GM10248 (cell line): ENCODE measurements at places on chromosomes 11 and 22.

GRCh38 chr22:30079952-30080533, at the start of gene HORMAD2:
HORMAD2 (plus strand) TSS chr22:30080464; CDS start chr22:30093953, 13,489 bp downstream.
- DNase-seq, result peak; percentile 31

DNA sequence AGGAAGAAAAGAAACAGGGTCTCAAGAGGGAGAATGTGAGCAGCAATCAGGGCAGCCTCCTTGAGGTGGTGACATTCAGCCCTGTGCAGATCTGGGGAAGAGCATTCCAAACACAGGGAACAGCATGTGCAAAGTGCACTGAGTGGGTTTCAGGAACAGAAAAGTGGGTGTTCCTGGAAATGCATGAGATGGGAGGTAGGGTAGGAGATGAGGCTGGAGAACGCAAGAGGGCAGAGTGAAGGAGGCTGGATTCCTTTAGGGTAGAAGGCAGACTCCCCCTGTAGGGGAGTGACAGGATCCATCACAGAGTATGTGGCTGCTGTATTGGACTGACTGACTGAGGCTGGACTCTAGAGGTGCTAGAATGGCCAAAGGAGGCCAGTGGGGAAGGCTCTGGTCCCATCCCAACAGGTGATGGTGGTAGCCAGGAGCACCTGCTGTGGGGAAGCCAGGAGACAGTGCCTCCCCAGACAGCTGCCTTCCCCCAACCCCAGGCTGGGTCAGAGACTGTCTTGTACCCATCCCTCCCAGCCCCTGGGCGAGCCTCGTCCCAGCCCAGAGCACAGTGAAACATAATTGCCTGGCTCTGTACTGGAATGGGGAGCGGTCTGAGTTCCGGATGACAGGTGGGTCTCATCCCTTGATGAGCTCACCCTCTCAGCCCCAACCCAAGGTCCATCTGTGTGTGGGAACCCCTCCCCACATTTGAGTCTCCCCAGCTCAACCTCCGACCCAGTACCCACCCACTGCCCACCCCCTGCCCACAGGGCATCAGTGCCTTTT, 419.4 kb downstream of the MN1 start:
- no peak for DNase-seq

DNA sequence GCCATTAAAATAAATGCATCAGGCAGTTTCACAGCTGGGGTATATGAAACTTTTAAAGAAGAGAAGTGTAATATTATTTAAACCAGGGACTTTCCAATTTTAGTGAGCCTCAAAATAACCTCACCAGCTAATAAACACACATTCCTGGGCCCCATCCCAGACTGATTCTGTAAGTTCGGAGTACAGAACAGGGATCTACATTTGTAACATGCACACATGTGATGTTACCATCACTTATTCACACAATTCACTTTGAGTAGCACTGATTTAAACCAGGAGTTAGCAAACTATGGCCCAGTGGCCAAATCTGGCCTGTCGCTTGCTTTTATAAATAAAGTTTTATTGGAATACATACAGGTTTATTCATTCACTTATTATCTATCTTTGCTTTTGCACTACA, 62.0 kb downstream of the STK33 start:
- DNase-seq, result peak; percentile 38

- DNase-seq, result no peak
Observed at GRCh38 chr11:118705791-118706545, 26.5 kb upstream of the TREH start.

- DNase-seq, result no peak
Observed at GRCh38 chr11:68040957-68041591, 2.2 kb downstream of the TCIRG1 start.

- peak; percentile 25 for DNase-seq
Observed at GRCh38 chr11:123137431-123138224, 57.4 kb downstream of the CLMP start.

DNA sequence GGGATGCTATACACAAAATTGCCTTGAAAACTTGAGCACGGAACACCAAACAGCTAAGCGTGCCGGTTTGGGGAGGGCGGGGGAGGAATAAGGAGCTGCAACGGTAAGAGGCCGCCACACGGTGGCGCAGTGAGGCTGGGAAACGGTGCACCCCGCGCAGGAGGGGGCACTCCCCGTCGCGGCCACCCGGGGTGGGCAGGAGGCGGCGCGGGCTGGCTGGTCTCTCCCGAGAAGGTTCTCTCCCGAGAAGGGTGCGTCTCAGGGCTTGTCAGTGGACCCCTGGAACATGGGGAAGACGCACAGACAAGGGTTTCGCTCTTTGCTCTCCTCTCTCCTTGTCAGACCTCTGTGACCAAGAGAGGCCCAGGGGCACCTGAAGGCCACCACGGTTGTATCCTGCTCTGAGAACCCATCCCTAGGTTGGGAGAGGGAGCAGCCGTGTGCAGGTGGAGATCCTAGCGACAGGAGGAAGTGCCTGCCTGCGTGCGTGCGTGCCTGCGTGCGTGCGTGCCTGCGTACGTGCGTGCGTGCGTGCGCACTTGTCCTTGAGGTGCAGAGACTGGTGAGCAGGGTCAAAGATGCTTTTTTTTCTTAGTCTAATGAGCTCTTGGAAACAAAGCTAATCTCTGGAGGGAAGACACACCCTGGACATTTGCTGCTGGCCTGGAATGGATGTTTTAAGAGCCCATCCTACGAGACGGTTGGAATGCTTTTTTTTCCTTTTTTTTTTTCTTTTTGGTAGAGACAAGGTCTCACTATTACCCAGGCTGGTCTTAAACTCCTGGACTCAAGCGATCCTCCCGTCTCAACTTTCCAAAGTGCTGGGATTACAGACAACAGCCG, 18.1 kb upstream of the JAM3 start:
- DNase-seq, result peak; percentile 86

GRCh38 chr11:47003180-47003877, 66.8 kb downstream of the CSTPP1 start:
- no peak for DNase-seq

- DNase-seq, result no peak
Observed at GRCh38 chr11:78160557-78160956, 21.1 kb upstream of the ALG8 start.

GRCh38 chr22:43895986-43896645, 4.3 kb upstream of the PNPLA5 start:
- DNase-seq, result no peak

- DNase-seq, result peak; percentile 24
Observed at GRCh38 chr11:108788565-108789199, 123.8 kb downstream of the DDX10 start.

GRCh38 chr22:42714768-42715390, 5.8 kb downstream of the A4GALT start:
- no peak for DNase-seq

DNA sequence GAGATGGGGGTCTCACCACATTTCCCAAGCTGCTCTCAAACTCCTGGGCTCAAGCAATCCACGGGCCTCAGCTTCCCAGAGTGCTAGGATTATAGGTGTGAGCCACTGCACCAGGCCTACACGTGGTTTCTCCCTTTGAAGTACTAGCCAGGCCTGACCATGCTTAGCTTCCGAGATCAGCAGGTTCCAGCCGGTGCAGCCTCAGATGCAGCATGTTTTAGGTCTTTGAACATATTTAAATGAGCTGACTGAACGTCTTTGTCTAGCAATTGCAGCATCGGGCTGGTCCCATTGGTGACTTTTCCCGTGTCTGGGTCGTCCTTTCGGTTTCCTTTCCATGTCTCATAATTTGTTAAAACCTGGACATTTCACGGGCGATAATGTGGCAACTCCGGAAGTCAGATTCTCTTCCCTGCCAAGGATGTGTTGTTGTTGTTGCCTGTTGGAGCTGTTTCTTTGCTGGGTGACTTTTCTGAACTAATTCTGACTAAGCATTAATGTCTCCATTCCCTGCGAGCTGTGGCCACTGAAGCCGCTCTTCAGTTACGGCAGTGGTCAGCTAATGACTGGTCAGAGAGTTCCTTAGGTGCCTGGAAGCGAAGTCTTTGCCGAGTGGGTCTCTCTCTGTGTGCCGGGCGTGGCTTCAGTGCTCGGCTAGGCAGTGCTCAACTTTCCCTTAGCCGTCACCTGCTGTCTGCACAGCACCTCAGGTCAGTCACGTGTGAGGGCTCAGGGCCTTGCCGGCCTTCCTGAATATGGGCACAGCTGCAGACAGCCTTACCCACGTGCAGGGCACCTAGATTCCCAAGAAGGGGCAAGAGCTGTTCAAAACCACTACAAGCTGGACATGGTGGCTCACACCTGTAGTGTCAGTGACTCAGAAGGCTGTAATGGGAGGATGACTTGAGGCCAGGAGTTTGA, 3.8 kb upstream of the CYP2D6 start:
- no peak for DNase-seq

DNA sequence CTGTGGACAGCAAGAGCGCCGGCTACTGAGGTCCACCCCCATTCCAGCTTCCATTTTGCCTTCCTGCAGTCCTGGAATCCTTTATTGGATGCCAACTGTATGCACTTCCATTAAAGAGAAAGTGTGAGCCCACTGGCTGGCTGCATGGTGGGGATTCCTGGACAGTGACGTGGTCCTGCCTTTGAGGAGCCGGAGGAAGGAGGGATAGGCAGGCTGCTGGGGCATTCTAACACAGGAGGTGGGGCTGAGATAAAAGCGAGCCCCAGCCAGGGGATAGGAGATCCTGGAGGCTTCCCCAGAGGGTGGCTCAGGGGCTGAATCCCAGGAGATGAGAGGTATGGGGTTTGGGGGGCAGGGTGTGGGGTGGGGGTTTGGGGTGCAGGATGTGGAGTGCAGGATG, 984.7 kb downstream of the BRD1 start:
- DNase-seq, result no peak

DNA sequence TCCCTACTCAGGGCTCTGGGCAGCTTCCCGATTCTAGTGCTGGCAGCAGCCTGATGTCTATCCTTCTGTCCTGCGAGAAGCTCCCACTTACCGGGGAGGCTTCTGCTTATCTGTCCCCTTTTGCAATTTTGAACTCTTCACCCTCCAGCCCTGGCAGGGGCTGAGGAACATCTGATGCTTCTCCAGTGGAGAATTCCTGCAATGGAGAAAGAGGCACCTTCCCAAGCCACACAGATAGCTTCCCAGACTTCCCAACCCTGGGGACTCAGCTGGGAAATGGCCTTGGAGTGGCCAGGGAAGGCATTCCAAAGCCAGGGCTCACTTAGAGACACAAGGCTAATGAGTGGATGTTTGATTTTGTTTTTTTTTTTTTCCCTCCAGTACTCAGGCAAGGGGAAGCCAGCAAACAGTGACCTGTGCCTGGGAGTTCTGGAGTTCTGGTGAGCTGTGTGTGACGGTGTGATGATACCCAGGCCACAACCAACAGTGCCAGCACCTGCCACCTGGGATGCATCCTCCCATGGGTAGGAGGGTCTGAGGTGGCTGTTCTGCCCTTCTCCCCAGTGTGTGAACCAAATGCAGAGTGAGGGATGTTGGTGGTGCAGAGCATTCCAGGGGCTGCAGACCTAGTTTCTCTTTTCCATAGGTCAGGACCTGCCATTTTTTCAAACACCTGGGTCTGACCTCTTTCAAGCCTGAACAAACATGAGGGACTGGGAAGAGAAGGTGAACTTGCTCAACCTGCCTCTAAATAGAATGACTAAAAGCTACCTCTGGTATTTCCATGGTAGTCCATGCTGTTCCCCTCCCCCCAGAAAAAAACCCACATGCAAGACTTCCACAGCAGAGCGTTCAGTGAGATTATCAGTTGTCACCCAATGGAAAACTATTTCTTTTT, 95.1 kb downstream of the CCDC81 start:
- DNase-seq, result no peak

GRCh38 chr11:131465746-131466145, 95.3 kb downstream of the NTM start:
- no peak for DNase-seq

- DNase-seq, result peak; percentile 76
Observed at GRCh38 chr22:41603873-41604332, 14.3 kb upstream of the PMM1 start.

GRCh38 chr11:130721023-130721681, 195.1 kb downstream of the SNX19 start:
- no peak for DNase-seq

DNA sequence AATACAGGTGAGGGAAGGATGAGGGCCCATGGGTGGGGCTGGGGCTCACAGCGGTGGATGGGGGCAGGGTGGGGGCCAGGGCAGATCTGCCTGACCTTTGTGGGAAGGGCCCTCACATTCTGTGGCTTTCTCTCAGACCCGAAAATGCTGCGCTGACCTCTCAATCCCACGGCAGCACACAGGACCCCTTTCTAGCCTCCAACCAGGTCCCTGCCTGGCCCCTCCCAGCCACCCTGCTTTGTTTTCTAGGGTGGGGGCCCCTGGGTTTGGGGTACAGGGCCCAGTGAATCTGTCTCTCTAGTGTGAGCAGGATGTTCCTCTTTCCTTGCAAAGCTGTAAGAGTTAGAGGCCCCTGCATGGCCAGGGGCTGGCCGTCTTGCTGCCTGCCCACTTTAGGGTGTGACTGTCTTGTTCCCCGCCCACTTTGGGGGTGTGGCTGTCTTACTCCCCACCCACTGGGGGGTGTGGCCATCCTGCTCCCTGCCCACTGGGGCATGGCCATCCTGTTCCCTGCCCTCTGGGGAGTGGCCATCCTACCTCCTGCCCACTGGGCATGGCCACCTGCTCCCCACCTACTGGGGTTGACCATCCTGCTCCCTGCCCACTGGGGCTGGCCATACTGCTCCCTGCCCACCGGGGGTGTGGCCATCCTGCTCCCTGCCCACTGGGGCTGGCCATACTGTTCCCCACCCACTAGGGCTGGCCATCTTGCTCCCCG, 11.5 kb downstream of the PARVG start:
- no peak for DNase-seq

DNA sequence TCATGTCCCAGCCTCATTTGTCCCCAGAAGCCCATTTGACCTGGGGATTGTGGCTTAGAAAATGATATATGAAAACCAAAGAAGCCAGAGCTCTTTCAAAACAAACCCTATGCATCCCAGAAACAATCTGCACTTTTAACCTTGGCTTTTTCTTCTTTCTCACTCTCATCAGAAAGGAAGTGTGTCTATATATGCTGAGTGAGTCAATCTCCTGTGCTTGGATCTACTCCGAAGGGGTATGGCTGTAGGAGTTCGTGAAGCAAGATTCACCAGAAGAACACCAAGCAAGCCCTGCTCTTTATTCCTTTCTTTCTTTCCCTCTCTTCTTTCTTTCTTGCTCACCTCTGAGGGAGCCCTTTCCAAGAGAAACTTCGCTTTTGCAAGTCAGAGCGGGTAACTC, 636 bp downstream of the PAMR1 start:
- DNase-seq, result no peak

GRCh38 chr22:34781681-34782080, 284.3 kb upstream of the ISX start:
- DNase-seq, result no peak

DNA sequence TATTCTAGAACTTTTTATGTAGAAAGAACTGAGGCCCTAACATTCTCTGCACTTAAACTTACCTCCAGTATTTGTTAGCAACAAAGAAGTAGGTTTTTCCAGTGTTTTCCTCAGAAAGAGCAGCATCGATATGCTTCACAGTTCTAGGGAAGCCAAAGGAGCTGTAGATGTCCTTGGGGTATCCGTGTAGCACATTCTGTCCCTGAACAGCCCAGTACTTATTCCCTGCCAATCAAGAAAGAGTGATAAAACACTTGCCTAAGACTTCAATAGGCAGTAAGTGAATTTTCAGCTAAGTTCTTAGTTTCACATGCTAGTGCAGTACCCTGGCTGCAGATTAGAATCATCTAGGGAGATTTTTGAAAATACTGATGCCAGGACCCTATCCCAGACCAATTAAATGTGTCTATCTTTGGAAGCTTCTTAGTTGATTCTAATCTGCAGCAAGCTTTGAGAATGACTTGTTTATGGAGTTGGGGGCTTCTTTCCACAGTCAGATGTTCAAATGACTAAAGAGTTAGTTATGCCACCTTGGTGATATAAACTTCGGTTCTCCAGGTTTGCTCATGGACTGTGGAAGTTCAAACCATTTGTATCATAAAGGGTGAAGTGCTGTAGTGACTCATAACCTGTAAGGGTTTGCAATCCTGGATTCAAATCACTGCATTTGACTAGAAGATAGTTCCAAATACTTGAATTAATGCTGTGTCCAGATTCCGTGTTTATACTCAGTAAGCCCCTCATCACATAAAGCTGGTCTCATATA, 6.5 kb downstream of the MMP1 start:
- no peak for DNase-seq
